Subcutaneous preadipocyte (primary cell): ENCODE measurements at places on chromosomes 13 and 19. TPM values are rescaled to one million over a fixed set of nuclear protein-coding genes. Genes with fewer than 3 reads are reported as not detected.

Gene PET100
- total RNA-seq, result 9.4 and 9.6 TPM in 2 replicates

Gene ITGBL1
- 52.2 and 92.1 TPM in 2 replicates for total RNA-seq

Gene PTGER1
- 1.8 and 12.5 TPM in 2 replicates for total RNA-seq

Gene TPM4
- 902 and 934 TPM in 2 replicates for total RNA-seq

Gene PRKD2
- total RNA-seq, result 5.1 and 7.2 TPM in 2 replicates
